ENCODE measurements at places on chromosomes 7 and 10.
A peak's percentile ranks its signal among the peaks of the same experiment; 100 is the strongest.

DNA sequence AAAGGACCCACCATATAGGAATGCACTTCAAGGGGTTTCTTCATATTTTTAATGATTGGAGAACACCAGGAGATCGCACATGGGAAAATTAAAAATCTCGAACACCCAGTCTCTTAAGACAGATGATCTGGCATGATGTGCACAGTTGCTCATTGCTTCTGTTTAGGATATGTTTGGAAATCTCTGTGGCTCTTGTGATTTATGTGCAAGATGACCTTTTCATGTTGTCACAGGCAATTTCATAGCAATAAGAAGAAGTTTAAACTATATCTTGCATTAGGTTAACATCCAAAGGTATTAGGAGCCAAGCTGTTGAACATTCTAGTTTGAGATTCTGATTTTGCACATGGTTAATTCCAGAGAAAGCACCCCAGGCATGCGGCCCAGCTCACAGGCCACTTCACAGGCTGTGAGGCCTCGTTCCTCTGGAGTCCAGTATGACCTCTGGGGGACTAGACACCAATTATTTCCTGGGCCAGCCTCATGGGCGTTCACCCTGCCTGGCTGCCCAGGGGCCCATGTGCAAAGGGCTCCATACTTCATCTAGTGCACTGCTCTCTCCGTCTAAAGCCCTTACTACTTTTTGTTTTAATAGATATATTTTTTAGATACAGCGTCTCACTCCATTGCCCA lies 28.4 kb downstream of the CAMK1D start:
- DNase-seq, result no peak

GRCh38 chr7:155484483-155485399 lies 26.8 kb downstream of the EN2 start:
- no peak for DNase-seq

- DNase-seq, result no peak
Measured at GRCh38 chr10:69558559-69558958, 14.7 kb downstream of the NEUROG3 start.

- DNase-seq, result no peak
Measured at GRCh38 chr7:133775201-133775600, 351.9 kb upstream of the LRGUK start.

DNA sequence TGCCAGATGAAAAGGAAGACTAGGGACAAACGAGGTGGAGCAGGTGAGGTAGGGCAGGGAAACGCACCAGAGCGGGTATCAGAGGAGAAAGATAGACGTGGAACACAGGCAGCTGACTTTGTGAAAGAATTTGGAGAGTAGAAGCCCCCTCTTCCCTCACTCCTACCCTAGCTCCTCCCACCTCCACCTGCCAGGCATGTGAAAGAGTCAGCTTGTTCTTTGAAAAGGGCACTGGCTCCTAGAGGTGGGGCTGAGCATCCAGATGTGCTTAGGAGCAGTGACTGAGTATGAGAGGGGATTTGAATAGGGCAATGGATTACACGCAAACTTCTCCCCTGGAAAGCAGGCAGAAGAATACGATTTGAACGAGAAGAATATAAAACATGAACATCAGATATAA lies 174.2 kb upstream of the INHBA start:
- no peak for DNase-seq

DNA sequence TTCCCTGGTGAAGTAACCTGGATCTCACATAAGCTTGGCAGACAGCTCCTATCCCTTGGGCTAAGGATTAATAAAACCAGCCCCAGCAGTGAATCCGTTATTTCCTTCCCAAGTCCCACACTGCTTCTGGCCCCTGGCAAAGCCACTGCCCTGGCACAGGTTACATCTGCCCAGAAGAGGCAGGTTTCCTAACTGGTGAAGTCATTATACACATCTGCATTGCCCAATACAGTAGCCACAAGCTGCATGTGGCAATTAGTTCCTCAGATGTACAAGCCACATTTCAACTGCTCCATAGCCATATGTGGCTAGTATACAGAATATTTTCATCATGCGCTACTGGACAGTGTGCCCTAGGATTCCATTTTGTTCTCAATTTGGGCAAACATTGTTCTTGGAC lies 273.0 kb downstream of the GRM8 start:
- no peak for DNase-seq

DNA sequence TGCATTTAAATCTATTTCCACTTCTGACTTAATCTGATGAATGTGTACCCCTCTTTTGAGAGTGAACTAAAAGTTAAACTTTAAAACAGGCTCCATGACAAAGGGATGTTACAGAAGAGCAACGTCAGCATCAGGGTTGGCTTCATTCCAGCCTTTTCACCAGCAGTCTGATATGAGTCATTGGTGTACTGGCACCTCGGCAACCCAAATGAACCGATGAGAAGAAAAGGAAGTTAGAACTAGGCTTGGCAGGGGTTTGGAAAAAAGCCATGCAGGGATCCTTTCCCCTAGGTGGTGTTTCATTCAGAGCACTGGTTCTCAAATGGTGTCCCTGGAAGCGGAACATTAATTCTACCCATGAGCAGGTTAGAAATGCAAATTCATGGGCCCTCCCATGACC lies 53.6 kb downstream of the SEC61G start:
- DNase-seq, result peak; percentile 16

GRCh38 chr7:85829817-85830432 lies 643.1 kb upstream of the SEMA3D start:
- DNase-seq, result peak; percentile 36

DNA sequence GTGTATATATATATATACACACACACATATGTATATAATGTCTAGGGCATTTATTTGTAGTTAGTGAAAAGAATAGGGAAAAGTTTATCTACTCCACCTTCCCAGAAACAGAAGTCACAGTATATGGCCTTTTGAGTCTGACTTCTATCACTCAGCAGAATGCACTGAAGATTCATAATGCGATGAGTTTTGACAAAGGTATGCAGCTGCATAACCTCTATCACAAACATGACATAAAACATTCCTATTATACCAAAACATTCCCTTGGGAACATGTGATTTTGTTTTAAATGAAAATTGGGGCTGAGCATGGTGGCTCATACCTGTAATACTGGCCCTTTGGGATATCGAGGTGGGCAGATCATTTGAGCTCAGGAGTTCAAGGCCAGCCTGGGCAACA lies 137.3 kb upstream of the EEPD1 start:
- DNase-seq, result no peak

DNA sequence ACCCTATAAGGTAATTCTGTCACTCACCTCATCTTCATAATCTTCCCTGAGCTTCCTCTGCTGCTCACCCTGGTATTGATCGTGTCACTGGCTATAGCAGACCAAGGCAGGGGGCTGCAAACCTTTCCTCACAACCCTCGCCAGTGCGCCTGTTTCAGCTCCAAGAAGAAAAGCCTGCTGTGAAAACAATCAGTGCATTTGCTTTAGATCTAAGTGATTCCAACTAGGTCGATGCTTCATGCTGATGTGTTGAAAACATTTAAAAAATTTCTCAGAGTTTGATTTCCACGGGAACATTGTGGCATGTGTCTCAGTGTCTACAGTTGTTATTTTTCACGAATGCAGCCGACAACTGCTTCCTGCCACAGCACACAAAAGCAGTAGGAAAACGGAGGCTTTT lies 27.3 kb downstream of the POU6F2 start:
- DNase-seq, result no peak

DNA sequence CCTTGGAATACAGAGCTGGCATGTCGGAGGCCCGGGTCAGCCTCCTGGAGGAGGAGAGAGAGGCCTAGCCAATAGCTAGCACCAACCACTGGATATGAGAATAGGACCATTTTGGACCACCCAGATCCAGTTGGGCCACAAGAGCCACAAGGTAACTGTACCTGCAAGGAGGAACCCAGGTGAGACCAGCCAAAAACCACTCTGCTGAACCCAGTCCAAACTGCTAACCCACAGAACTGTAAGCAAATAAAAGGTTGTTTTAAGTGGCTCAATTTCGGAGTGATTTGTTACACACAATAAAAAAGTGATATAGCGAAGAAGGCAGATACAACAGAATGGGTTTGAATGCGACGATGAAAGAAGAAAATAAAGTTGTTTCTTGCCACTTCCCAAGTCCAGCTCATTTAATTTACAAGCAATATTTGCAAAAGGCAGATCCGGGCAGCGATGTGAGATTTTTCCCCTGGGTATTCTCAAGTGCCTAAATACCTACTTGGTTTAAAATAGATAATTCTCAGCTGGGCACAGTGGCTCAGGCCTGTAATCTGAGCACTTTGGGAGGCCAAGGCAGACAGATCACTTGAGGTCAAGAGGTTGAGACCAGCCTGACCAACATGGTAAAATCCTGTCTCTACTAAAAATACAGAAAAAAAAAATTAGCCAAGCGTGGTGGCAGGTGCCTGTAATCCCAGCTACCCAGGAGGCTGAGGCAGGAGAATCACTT lies 23.1 kb downstream of the ZNF467 start:
- DNase-seq, result no peak

- DNase-seq, result no peak
Measured at GRCh38 chr7:89839329-89839728, 314.9 kb upstream of the STEAP1 start.

DNA sequence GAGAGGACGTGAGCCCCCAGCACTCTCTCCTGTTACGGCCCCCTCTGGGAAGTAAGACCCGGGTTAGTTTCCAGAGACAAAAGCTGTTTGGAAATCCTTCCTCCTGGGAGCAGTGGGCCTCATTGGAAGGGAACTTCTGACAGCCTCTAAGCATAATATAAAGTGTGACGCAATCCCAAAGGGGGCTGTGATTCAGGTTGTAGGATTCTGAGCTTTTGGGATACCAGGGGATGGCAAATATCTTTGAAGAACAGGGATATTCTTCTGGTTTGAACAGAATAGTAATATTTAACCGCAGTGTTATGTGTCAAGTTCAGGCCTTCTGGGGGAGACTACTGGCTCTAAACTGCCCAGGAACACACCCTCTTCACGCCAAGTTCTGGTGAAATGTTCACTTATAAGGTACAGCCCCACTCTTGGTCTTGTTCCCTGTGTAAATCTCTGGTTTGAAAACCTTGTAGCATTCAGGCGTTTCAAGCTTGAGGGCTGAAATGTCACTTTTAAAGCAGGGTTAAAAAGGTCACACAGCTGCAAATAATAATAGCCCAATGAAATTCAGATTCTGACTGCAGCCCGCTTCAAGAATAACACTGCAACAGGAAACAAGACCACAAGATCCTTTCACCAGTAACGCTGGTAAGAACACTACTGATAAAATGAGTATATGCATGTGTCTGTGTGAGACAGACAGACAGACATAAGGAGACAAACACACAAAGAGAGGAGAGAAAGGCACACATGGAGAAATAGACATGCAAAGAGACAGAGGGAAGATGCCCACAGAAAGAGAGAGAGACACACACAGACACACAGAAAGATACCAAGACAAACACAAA lies 69.0 kb downstream of the CREB5 start:
- DNase-seq, result peak; percentile 14

All from A673 (cell line).